CD4-positive, alpha-beta T cell treated with Interleukin-6 at 100 ng/mL for 8 hours (primary cell): ENCODE measurements at places on chromosomes 16 and 17.

DNA sequence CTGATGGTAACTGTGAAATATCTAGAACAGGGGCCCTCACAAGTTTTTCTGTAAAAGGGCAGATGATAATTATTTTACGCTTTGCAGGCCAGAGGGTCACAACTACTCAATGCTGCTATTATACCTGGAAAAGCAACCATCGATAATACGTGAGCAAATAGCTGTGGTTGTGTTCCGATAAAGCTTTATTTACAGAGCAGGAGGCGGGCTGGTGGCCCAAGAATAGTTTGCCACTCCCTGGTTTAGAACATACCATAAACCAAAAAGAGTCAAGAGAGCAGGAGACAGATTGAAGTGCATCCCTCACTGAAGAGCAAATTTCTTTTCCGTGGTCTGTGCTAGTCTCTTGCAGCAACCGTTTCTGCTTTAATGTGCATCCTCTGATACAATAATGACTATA lies 77.9 kb upstream of the DYNLRB2 start:
- DNase-seq, result no peak

DNA sequence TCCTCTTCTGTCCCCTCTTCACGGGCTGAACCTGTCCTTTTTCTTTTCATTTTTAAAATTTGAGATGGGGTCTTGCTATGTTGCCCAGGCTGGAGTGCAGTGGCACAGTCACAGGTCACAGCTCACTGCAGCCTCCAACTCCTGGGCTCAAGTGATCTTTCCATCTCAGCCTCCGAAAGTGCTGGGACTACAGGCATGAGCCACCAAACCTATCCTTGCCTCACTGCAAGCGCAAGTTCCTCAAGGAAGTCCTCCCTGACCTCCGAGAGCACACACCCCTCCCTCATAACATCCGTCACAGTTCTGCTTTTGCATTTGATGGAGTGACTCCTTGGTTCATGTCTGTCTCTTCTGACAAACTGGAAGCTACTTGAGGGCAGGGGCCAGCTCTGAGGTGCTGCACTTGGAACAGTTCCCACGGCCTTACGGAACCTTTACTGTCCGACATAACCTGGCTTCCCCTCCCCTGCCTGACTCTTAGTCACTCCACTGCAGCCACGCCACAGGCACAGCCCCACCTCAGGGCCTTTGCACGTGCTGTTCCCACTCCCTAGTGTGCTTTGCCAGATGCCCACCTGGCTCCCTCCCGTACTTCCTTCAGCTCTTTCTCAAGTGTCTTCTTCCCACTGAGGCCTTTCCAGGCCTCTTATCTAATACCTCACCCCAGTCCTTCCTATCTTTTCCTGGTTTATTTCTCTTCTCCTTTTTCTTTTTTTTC lies 4.4 kb downstream of the TBX6 start:
- DNase-seq, result no peak

DNA sequence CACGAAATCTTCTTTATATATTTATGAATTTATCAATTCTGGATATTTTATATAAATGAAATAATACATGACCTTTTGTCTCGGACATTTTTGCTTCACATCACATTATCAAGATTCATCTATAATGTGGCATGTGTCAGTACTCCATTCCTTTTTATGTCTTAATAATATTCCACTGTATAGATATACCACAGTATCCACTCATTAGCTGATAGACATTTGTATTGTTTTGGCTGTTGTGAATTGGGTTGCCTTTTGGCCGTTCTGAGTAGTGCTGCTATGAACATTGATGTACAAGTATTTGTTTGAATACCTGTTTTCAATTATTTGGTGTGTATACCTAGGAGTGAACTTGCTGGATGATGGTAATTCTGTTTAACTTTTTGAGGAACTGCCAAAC lies 323.8 kb upstream of the CA10 start:
- DNase-seq, result no peak

DNA sequence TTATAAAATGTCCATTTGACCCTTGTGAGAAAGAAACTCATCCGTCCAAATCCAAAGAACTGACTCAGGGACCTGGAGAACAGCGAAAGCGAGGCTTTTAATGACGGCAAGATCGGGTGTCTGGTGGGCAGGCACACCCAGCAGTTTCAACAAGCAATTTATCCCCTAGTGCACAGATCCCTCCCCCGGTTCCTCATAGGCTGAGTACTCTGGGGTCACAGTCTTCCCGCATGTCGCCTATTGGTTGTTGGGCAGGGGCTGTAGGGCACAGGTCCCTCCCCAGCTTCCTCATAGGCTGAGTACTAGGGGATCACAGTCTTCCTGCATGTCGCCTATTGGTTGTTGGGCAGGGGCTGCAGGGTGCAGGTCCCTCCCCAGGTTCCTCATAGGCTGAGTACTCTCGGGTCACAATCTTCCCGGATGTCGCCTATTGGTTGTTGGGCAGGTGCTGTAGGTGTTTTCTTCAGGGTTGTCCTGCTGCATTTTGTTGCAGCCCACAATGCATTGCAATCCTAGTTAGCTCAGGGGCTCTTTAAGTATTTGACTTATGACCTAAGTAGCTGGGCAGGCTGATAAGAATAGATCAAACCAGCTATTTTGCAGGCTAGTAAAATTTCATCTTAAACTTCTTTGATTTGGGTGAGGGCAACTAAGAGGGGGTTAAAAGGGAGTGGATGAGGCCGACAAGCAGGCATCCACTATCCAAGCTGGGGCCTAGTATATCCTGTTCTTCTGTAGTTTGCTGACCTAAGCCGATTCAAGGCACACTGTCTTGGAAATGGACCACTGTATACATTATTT lies 3.6 kb upstream of the UTS2R start:
- DNase-seq, result no peak

DNA sequence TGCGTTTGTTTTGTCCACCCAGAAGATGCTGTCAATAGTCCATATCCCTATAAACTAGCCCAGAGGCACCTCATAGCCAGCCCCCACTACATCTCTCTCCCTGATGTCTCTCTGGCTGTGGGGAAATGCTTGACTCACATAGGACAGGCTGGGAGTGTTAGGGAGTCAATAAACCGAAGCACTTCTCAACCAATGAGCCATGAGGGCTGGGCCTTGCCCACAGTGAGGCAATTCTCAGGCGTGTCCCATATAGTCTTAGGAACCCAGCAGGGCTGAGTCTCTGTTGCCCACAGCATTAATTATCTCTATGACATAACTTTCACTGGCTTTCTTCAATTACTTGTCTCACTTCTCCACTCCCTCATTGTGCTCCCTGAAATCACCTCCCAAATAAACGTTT lies 387.3 kb upstream of the CDH11 start:
- DNase-seq, result no peak
